ENCODE measurements at places on chromosomes 2 and 18.

DNA sequence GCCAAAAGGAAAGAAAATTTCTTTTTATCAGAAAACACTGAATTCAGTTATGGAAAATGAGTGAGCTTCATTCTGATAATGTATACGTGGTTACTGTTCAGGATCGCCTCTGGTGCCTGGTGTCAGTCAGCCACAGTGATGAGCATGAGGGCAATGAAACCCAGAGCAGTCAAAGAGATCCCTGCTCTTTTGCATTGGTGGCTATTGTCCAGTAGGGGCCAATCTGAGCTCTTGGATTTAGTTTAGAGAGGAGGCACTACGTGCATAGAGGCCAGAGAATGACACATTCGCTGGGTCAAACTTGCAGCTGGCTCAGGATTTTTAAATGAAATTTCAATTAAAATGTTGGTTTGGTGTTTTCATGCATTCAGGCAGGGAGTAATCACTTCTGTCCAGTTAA lies 522.9 kb downstream of the TMEM182 start:
- no peak for DNase-seq

- no peak for DNase-seq
Measured at GRCh38 chr2:122831649-122832048, 1076.2 kb downstream of the TSN start.

DNA sequence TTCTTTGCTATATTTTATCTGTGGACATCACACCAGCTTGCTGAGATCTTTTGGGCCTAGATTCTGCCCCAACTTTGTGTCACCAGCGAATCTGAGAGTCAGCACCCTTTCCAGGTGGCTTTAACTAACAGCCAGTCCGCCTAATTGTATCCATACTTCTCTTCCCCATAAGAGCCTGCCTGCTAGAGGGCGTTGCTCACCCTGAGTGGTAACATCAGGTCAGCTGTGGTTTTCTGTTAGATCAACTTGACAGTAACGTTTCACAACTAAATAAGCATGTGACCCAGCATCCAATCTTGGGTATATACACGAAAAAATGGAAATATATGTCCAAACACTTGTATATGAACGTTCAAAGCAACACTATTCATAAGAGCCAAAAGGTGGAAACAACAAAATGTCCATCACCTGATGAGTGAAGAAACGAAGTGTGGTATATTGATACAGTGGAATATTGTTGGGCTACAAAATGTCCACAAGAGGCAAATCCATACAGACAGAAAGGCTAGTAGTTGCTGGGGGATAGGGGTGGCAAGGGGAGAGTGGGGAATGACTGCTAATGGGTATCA lies 24.9 kb downstream of the EFHD1 start:
- DNase-seq: no peak

GRCh38 chr2:181949047-181949446 lies 36.6 kb upstream of the PPP1R1C start:
- DNase-seq: no peak

DNA sequence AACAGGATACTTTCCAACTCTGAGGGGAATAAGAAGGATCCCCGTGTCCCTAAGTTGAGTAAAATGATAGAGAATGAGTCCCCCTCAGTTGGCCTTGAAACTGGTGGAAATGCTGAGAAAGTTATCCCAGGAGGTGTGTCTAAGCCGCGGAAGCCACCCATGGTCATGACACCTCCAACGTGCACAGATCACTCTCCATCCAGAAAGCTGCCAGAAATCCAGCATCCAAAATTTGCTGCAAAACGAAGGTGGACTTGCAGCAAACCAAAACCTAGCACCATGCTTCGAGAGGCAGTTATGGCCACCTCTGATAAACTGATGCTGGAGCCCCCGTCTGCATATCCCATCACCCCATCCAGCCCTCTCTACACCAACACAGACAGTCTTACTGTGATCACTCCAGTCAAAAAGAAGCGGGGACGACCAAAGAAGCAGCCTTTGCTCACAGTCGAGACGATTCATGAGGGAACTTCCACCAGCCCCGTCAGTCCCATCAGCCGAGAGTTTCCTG lies 270.1 kb downstream of the SETBP1 start:
- no peak for DNase-seq

- no peak for DNase-seq
Measured at GRCh38 chr2:24489465-24490180, 1.4 kb upstream of the NCOA1 start.

- no peak for DNase-seq
Measured at GRCh38 chr18:12904012-12904516, 20.0 kb upstream of the PTPN2 start.

DNA sequence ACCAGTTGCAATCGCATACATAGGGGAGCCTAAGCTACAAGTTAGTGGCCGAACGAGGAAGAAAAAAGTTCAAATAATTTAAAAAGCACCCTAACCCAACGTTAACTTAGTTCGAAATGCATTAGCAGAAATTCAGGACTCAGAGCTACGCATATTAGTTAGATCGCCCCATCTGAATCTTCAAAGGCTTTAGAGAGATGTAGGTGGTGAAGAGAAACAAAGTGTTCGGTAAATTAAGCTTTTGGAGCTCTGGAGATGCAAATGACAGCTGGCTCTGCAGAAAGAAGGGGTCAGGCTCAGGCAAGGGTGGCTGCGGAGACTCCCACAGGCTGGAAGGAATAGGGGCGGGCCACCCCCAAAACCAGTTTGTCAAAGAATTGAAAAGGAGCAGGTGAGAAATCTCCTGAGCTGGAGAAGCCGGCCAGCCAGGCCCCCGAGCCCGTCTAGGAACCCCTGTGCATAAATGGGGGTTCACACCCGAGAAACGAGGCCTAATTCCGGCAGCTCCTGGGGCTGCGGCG lies 621 bp downstream of the TXNL1 start:
- peak; percentile 5 for DNase-seq

- DNase-seq: no peak
Measured at GRCh38 chr18:388200-388599, 112.3 kb downstream of the COLEC12 start.
